Effector memory CD4-positive, alpha-beta T cell (primary cell): ENCODE measurements at places on chromosomes 11 and 22.

GRCh38 chr11:27972522-27973170 lies 135.3 kb downstream of the KIF18A start:
- no peaks in the 10 kb centered on the region for H3K27me3 ChIP-seq
- no peak overlapping the region for H3K27ac ChIP-seq
- no peak for DNase-seq
- H3K36me3 ChIP-seq, result no peaks in the 10 kb centered on the region
- no peaks in the 10 kb centered on the region for H3K4me1 ChIP-seq
- H3K4me3 ChIP-seq, result no peak overlapping the region

DNA sequence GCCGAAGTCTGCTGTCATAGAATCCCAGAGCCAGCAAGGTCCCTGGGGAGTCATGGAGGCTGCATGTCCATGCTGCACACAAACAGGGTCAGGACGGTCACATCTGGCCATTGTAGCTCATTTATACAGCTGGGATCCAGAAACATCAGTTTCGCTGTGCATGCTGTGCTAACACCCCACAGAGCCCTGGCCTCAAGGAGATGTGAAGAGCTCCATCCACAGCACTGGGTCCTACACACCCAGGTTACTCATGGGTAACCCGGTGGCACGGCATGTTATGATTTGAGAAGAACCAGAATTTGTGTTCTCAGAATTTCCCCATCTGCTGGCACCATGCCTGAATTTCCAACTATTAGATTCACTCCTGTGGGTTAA lies 146.3 kb upstream of the ARHGAP20 start:
- H3K27ac ChIP-seq, result no peak overlapping the region
- H3K27me3 ChIP-seq, result no peaks in the 10 kb centered on the region
- no peaks in the 10 kb centered on the region for H3K36me3 ChIP-seq
- no peak overlapping the region for H3K4me3 ChIP-seq

GRCh38 chr11:73217810-73218105 lies 323 bp upstream of the P2RY2 start:
- no peaks in the 10 kb centered on the region for H3K36me3 ChIP-seq
- DNase-seq, result no peak
- H3K27ac ChIP-seq, result no peak overlapping the region
- peak overlapping the region; percentile 41 for H3K4me3 ChIP-seq

GRCh38 chr11:118917481-118918127 lies 8.1 kb downstream of the BCL9L start:
- H3K4me1 ChIP-seq, result peaks cover 97% of the 10 kb centered on the region
- peak overlapping the region; percentile 98 for H3K27ac ChIP-seq
- no peaks in the 10 kb centered on the region for H3K27me3 ChIP-seq
- peaks cover 6% of the 10 kb centered on the region for H3K36me3 ChIP-seq
- DNase-seq, result peak; percentile 61
